ENCODE measurements at places on chromosomes 11 and 22. TPM values are rescaled to one million over a fixed set of nuclear protein-coding genes. Genes with fewer than 3 reads are reported as not detected.
A peak's percentile ranks its signal among the peaks of the same experiment; 100 is the strongest.

DNA sequence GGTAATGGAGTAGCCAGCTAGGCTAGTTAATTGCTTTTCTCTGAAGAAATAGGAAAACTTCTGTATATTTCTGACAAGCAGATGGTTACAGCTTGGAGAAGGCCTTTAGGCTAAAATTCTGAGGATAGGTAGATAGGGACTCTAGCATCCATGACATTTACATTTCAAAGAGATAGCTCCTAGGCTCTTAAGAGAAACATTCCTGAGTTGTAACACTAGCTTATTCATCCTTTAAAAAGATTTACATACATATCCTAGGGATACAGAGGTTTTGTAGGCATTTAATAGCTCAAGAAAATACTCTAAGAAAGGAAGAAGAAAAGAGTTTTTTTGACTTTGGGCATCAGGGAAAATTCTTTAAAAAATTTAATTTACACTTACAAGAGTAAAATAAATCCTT lies 130.9 kb upstream of the CCDC179 start:
- DNase-seq = no peak

DNA sequence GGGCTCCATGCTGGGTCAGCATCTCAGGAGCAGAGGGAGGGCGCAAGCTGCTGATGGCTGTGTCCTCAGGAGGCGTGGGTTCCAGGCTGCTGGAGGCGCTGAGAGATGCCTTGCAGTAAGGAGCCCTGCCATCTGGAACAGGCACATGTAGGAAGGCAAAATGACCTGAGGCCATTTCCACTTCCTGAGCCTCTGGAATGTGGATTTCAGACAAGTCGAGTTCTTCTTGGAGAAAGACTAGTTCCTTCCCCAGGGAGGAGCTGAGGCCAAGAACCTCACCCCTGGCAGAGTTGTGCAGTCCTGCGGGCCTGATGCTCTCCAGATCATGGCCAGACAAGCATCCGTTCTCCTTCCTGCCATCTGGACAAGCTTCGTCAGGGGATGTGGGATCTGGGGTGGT lies 19.3 kb downstream of the HPS4 start:
- peak; percentile 34 for DNase-seq

DNA sequence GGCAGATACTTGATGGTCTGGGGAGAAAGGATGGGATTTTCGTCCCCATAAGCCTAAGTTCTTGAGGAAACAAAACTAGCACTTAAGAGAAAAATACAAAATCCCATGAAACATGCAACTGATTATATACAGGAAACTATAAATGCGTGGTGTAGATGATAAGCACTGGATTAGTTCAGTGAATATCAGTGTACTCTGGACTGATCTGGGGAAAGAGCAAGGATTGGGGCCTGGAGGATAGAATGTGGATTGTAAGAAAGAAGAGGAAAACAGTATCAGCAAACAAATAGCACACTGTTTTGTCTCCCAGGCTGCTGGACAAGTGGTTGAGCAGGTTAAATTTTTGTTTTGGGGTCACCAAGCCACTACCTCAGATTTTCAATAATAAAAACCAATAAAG lies 49.8 kb downstream of the DCUN1D5 start:
- no peak for DNase-seq

- peak; percentile 96 for DNase-seq
These were observed 4.4 kb upstream of the MMP1 start for GRCh38 chr11:102802341-102802740.

DNA sequence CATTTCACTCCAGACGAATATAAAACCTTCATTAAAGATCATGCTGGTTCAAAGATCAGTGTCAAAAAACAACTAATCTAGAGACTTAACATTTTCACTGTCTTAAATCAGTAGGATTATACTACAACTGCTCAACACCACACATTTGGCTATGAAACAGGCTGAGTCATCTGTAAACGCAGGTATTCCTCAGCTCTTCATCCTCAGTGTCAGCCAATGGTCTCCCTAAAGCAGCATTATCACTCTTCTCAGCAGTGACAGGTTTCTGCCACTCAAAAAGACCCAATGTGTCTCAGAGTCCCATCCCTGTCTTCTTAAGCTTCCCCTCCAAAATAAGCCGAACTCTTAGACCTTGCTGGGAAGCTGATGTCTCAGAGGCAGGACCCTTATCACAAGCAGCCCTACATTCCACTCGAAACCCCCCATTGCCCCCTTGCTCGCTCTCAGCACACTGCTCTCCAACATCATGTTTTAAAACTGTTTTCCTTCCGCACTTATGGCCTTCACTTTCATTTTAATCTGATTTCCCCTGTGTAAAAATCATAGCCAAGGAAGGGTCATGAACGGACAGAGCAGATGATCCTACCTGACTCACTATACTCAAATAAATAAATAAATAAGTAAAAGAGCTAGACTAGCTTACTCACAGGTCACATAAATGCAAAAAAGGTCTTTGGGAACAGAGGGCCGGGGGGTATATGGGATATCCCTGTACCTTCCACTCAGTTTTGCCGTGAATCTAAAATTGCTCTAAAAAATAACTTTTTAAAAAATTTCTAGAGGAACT lies 23.0 kb downstream of the CDON start:
- peak; percentile 26 for DNase-seq

GRCh38 chr22:30920407-30920806 lies 48.2 kb downstream of the MORC2 start:
- peak; percentile 73 for DNase-seq

- DNase-seq = no peak
These were observed 33.4 kb downstream of the MICAL3 start for GRCh38 chr22:17990942-17991341.

- DNase-seq = no peak
These were observed 37.9 kb downstream of the NECTIN1 start for GRCh38 chr11:119691020-119691666.

DNA sequence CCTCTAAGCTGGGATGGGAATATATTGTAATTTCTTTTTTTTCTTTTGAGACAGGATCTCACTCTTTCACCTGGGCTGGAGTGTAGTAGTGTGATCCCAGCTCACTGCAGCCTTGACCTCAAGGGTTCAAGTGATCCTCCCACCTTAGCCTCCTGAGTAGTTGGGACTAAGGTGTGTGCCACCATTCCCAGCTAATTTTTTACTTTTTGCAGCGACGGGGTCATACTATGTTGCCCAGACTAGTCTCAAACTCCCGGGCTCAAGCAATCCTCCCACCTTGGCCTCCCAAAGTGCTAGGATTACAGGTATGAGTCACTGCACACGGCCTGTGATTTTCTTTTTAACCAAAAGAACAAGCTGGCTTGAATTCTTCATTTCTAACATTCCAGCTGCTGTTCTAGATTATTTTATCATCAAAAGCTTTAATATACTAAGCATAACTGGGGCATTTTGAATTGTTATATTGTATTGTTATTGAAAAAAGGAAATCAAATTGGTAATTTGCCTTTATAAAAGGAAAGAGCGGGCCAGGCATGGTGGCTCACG lies 26.8 kb upstream of the PPP2R1B start:
- DNase-seq = peak; percentile 25

GRCh38 chr11:103471546-103471945 lies 362.3 kb downstream of the DYNC2H1 start:
- no peak for DNase-seq

- DNase-seq = peak; percentile 22
These were observed 38.7 kb downstream of the TMEM45B start for GRCh38 chr11:129854232-129854805.

DNA sequence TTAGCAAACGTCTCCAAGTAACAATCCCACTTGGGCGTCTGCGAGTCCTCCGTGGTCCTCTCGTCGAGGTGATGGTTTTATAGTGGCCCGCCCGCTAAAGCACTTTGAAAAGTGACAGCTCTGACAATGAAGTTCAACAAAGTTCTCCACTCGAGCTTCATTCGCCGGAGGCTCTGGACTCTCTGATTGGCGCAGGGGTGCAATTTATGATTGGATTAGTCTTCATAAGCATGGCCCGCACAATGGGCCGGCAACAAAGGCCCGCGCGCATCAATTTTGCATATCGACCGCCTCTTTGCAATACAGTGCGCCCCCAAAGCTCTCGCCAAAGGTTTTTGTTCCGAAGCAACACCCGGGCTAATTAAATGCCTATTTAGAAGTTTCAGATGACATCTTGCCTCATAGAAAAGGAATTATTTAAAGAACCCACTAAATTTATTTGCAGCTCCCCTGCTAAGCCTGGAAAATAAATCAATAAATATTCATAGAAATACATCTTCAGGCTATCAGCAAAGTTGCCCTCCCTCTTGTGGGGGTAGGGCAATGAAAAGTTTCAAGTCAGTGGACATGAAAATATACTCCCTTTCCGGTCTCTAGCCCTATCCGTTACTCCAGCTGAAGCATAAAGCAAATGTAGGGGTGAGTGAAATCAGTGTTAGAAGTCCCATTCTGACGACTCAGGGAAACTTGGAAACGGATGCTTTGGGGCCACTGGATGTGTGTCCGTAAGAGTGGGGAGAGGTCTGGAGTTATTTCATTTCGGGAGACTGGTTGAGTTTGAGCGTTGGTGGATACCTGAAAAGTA lies at the start of gene DBX1:
Gene DBX1, minus strand, starts transcription at position 51 of the 805 bp plus-strand sequence. CDS start 151 bp downstream, outside the sequence.
- no peak for DNase-seq

- no peak for DNase-seq
These were observed 148.5 kb upstream of the SESN3 start for GRCh38 chr11:95379479-95379878.

DNA sequence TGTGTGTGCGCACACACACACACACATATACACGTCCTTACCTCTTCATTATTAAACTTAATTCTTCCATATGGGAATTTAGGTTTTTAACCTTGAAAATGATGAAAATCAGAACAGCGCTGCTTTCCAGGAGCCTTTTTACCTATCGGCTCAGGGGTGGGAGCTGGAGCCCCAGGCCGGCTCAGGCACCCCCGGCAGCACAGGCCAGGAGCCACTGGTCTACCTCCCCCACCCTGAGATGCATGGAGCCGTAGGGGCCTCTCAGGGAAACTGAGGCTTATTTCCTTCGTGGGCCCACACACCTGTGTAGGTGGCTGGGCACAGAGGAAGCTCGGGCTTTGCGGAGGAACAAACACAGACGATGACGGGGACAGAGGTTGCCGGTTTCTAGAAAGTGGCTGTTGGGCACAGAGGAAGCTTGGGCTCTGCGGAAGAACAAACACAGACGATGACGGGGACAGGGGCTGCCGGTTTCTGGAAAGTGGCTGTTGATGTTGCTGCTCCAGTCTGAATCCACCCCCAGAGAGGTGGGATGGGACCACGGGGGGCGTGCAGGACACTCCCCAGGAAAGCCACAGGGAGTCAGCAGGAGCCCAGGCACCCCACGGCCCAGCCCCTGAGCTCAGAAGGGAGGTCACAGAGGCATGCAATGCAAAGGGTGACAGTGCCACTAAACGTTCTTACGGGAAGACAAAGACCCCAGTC lies 149.4 kb downstream of the BRD1 start:
- DNase-seq = no peak

DNA sequence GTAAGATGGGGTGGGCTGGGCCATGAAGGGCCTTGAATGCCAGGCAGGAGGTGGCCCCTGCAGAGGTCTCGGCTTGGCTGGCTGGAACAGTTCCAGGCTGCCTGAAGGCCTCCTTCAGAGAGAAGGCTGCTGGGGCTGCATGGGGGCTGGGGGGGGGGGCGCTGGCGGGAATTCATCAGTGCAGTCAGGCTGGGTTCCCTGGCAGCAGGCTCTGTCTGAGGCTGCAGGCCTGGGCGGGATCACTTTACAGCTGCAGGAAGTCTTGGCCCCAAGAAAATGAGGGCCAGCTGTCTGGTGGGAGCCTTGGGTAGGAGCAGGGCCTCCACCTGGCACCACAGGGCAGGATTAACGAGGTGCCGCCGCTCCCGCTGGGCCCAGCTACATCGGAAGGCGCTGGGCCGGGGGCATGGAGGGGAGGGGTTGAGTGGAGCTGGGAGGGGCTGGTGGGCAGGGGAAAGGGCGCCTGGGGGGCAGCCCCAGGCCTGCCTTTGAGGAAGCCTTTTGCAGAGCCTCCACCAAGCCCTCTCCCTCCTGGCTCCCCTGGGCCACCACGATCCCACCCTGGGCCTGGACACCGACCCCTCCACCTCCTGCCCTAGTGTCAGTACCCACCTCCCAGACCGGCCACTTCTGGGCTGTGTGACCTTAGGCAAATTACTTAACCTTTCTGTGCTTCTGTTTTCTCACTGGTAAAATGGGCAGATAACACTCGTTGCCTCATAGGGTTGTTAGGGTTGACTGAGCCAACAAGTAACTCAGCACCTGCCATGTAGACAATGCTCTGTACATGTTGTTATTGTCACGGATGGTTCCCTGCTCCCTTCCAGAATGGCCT lies 31.0 kb upstream of the HMOX1 start:
- peak; percentile 48 for DNase-seq

- DNase-seq = peak; percentile 87
These were observed 18.1 kb upstream of the MRTFA start for GRCh38 chr22:40654522-40655167.

DNA sequence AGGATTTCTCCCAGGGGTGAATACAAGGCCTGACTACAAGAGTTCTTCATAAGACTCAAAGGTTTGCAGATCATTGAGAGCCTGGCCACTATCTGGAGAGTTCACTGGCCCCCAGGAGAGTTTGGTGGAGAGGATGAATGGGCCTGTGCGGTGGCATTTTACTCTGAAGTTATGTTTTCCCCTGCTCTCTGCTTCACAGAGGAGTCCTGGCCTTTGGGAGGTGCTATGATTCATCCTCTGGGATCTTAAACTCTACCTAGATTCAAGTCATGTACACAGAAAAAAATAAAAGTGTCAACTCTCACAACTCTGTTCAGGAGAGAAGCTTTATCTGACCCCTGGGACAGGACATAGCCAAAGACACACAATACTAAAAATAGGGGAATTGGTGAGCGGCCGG lies 159.1 kb upstream of the CARD18 start:
- DNase-seq = peak; percentile 46

DNA sequence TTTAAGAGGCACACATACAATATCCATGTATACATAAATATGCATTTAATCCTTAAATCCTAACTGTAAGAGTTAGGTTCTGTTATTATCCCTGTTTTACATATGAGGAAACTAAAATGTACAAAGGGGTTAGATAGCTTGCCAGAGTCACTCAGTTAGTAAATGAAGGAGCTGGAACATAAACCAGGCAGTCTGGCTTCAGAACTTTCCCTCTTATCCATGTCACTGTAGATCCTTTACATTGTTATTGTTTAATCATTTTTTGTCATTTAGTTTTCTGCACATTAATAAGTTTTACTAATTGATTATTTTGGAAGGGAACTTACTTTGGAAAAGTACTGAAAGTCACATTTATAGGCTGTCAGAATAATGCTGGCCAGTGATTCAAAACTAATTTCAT lies 282.4 kb downstream of the TMEM135 start:
- no peak for DNase-seq

- no peak for DNase-seq
These were observed 20.1 kb downstream of the GNAZ start for GRCh38 chr22:23090457-23090835.

DNA sequence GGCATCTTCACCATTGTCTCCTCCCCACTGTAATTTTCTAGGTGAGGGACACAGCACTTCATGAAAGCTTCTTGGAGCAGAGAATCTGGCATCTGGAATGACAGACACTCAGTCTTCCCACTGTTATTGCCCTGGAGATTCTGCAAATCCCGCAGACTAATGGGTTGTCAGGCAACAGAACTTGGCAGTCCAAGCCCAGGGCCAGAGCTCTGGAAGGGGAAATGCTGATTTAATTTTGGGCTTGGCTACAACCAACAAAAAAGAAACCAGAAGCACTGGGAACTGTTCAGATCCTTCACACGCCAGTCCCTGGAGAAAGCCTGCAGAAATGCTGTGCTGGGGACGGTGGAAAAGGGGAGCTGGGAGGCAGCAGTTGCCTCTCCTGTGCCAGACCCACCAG lies 71.5 kb upstream of the BID start:
- peak; percentile 14 for DNase-seq

TMEM191C gene
- total RNA-seq = 0.32 TPM

C11orf86 gene
- total RNA-seq = not detected

ROM1 gene
- 3.4 TPM for total RNA-seq

SHISAL1 gene
- 1.5 TPM for total RNA-seq

MIAT gene
- 0.63 TPM for total RNA-seq

IGLL5 gene
- not detected for total RNA-seq

AAMDC gene
- 7.3 TPM for total RNA-seq

LDLRAD3 gene
- total RNA-seq = 3.3 TPM

All from GM23248 (cell line).